Hypothalamus (tissue), 51 donors: ENCODE measurements at places on chromosomes 13 and 19.

GRCh38 chr13:95862408-95862807 lies 185.5 kb downstream of the DNAJC3 start:
- DNase-seq = no peak

- no peak for DNase-seq
These were observed 202.5 kb upstream of the SERP2 start for GRCh38 chr13:44171156-44171555.

DNA sequence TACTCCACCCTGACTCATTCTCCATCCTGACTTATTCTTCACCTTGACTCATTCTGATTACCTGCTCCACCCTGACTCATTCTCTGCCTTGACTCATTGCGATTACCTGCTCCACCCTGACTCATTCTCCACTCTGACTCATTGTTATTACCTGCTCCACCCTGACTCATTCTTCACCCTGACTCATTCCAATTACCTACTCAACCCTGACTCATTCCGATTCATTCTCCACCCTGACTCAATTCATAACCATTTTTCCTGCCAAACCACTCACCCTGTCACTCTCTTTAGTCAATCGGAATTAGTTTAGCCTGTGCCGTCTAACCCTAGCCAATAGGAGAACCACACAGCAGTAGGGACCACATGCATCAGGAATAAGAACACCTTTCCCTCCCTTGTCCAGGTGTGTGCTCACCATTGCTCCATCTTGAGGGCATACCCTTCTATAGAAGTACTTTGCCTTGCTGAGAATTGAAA lies 1227.4 kb upstream of the PCDH20 start:
- no peak for DNase-seq

- DNase-seq = no peak
These were observed 32.6 kb upstream of the MTIF3 start for GRCh38 chr13:27482983-27483382.

GRCh38 chr19:52935434-52935833 lies 12.2 kb upstream of the ZNF888 start:
- DNase-seq = no peak

DNA sequence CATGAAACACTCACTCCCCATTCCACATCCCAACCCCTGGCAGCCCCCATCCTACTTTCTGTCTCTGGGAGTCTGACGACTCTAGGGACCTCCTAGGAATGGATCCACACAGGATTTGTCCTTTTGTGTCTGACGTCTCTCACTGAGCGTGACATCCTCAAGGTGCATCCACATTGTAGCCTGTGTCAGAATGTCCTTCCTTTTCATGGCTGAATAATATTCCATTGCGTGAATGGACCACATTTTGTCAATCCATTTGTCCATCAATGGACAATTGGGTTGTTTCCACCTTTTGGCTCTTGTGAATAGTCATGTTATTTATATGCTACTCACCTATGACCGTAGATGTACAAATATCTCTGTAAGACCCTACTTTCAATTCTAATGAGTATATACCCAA lies 16.8 kb upstream of the NMRK2 start:
- DNase-seq = no peak

GRCh38 chr13:96381681-96382080 lies 291.8 kb downstream of the HS6ST3 start:
- DNase-seq = no peak

DNA sequence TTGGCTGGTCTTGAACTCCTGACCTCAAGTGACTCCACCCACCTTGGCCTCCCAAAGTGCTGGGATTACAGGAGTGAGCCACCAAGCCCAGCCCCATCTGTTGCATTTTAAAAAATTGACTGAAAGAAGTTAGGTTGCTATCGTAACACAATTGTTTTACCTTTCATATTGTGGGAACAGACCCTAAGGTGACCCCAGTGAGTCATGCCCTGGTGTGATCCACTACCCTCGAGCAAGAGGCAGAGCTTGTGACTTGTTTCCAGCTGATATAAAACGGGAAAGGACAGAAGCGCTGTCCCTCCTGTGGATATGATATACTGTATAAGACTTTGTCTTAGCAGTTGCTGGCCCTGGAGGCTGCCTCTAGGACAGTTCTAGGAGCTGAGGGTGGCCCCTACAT lies 308.6 kb downstream of the HS6ST3 start:
- no peak for DNase-seq

DNA sequence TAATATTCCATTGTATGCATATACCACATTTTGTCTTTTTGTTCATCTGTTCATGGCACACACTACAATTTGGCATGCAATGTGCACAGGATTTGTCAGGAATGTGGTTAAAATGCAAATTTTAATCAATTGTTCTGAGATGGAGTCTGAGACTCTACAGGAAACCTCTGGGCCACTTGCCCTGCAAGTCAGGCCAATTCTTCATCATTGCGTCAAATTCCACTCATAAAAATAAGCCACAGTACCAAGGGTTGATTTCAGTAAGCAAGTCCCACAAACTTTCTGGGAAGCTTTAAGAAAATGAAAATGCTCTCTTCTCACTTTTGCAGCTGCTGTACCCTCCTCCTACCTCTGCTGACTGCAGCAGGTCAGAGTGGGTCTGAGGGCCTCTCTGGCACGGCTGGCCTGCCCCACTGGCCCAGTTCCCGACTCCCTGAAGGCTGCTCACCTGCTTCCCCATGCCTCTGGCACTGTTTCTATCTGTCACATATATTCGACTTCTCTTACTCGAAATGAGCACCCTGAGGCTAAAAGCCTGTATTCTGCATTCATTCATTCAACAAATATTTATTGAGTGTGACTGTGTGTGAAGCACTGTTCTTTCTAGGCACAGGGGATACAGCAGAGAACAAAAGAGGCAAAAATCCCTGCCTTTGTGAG lies 83.8 kb upstream of the WASF3 start:
- no peak for DNase-seq

GRCh38 chr19:8573316-8573715 lies 3.9 kb downstream of the MYO1F start:
- no peak for DNase-seq

- DNase-seq = no peak
These were observed 279.1 kb downstream of the FGF9 start for GRCh38 chr13:21949818-21950429.

- DNase-seq = no peak
These were observed 194.0 kb downstream of the NDFIP2 start for GRCh38 chr13:79674765-79675515.

GRCh38 chr13:24505756-24506155 lies 6.8 kb downstream of the PARP4 start:
- no peak for DNase-seq

- DNase-seq = no peak
These were observed 24.4 kb downstream of the ELF1 start for GRCh38 chr13:40994581-40995230.

GRCh38 chr13:110644892-110645521 lies 29.7 kb downstream of the NAXD start:
- DNase-seq = peak; percentile 70

DNA sequence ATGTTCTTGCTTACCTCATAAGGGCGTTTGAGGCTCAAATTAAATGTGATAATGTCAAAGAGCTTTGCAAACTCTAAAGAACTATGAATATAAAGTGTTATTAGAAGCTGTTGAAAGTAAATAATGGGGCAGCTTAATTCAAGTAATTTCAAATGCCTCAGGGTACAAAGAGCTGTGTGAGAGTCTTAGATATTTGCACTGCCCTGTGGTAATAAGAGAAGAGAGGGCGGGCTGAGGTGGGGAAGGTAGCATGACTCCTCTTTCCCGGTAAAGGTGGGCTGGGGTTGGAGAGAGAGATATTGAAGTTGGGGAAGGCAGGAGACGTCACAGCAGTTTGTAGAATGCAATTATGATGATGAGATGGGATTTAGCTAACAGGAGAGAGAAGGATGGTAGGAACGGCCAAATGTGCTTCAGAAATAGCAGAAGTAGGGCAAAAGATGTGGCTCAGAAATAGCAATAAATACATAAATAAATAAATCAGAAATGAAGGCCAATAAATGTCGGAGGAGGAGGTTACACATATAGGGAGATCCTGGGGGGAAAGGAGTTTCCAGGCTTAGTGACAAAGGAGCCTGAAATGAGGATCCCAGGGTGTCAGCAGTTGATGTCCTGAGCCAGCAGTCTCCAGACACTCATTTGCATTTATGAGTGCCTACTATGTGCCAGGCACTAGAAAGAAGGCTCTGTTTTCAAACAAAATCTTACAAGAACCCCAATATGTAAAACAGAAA lies 35.7 kb upstream of the RCBTB2 start:
- no peak for DNase-seq

GRCh38 chr13:95627590-95627989 lies 16.9 kb downstream of the DZIP1 start:
- no peak for DNase-seq

DNA sequence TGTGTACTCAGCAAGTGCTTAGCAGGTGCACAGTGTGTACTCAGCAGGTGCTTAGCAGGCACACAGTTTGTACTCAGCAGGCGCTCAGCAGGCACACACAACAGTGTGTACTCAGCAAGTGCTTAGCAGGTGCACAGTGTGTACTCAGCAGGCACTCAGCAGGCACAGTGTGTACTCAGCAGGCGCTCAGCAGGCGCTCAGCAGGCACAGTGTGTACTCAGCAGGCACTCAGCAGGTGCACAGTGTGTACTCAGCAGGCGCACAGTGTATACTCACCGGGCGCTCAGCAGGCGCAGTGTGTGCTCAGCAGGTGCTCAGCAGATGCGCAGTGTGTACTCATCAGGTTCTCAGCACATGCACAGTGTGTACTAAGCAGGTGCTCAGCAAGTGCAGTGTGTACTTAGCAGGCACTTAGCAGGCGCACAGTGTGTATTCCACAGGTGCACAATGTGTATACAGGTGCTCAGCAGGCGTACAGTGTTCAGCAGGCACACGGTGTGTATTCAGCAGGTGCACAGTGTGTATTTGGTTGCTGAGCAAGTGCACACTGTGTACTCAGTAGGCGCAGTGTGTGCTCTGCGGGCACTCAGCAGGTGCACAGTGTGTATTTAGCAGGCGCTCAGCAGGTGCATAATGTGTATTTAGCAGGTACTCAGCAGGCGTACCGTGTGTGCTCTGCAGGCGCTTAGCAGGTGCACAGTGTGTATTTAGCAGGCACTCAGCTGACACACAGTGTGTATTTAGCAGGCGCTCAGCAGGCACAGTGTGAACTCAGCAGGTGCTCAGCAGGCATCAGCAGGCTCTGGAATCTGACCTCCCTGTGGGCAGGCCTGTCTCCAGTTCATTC lies 15.1 kb downstream of the CRTC1 start:
- no peak for DNase-seq

GRCh38 chr19:510606-511100 lies 3.4 kb downstream of the TPGS1 start:
- peak; percentile 49 for DNase-seq

DNA sequence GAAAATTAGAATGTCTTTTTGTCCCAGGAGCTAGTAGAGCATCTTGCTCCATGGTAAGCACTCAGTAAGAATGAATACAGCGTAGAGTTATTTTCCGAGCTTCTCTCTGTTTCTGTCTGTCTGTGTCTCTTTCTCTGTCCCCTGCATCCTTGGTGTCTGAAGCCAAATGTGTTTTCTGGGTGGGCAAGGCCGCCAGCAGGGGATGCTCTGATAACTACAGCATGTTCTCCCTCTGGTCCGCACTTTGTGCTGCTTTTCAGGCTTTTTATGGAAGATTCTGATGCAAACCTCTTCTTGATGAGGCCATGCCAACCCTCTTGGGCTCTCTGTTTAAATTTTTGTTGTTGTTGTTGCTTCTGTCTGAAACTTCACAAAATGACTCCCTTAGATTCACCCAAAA lies 142.8 kb upstream of the UBL3 start:
- no peak for DNase-seq

- DNase-seq = no peak
These were observed 680 bp downstream of the LIG4 start for GRCh38 chr13:108214441-108215271.

- DNase-seq = no peak
These were observed 71.1 kb downstream of the PIBF1 start for GRCh38 chr13:72853000-72853399.

- no peak for DNase-seq
These were observed 151.2 kb downstream of the DIAPH3 start for GRCh38 chr13:60012488-60012887.

DNA sequence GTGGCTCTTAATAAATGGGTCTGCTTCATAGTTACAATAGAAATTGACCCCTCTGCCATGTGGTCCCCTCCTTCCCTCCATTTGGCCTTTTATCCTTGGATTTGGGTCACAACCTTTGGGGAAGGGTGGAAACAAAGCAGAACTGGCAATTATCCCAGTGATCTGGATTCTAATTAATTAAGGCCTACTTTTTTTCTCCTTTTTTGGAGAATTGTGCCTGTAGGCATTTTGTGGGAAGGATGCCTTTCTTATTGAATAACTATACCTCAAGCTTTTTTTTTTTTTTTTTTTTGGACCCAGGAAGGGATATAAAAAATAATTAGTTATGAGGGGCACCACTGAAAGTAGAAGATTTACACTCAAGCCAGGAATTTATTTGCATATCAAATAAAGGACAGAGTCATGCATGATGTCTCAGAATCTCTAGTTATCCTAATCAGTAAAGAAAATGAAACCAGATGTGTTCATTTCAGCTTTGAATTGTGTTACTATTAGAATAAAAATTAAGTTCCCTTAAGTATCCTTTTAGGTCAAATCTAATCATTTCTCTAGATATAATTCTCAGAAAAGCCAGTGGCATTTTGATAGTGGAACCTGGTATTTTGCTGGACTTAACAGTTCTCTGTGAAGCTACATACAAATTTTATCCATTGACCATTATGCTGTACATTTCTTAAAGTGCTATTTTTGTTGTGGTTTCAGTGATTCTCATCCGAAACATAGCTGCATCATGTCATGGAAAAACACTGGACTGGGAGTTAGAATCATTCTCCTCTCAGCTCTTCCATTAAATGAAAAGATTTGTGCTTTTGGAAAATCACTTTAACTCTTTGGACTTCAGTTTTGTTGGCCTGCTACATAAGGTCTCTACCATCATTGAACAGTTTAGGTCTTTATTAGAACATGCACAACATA lies 129.3 kb downstream of the KCNRG start:
- DNase-seq = no peak

- no peak for DNase-seq
These were observed 289.2 kb upstream of the PCDH9 start for GRCh38 chr13:67519356-67519755.

GRCh38 chr19:50269653-50270052 lies 59.5 kb downstream of the KCNC3 start:
- no peak for DNase-seq

GRCh38 chr19:31568724-31569123 lies 219.5 kb upstream of the TSHZ3 start:
- no peak for DNase-seq

GRCh38 chr13:94947392-94947791 lies 235.0 kb upstream of the SOX21 start:
- DNase-seq = no peak

DNA sequence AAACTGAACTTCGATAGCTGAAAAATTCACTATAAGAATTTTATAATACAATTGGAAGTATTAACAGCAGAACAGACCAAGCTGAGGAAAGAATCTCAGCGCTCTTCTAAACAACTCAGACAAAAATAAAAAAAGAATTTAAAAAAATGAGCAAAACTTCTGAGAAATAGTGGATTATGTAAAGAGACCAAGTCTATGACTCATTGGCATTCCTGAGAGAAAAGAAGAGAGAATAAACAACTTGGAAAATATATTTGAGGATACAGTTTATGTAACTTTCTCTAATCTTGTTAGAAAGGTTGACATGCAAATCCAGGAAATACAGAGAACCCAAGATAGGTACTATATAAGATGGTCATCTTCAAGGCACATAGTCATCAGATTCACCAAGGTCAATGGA lies 25.4 kb downstream of the SLC25A15 start:
- DNase-seq = no peak

GRCh38 chr19:35005256-35005977 lies 5.3 kb downstream of the GRAMD1A start:
- DNase-seq = no peak
